Stimulated activated CD4-positive, alpha-beta T cell treated with anti-CD3 and anti-CD28 coated beads, Interleukin-15, amount 100 ng/mL, for 48 hours (primary cell): ENCODE measurements at places on chromosomes 7 and 10.

- no peak for DNase-seq
These were observed 16.9 kb upstream of the GGCT start for GRCh38 chr7:30521532-30521931.

DNA sequence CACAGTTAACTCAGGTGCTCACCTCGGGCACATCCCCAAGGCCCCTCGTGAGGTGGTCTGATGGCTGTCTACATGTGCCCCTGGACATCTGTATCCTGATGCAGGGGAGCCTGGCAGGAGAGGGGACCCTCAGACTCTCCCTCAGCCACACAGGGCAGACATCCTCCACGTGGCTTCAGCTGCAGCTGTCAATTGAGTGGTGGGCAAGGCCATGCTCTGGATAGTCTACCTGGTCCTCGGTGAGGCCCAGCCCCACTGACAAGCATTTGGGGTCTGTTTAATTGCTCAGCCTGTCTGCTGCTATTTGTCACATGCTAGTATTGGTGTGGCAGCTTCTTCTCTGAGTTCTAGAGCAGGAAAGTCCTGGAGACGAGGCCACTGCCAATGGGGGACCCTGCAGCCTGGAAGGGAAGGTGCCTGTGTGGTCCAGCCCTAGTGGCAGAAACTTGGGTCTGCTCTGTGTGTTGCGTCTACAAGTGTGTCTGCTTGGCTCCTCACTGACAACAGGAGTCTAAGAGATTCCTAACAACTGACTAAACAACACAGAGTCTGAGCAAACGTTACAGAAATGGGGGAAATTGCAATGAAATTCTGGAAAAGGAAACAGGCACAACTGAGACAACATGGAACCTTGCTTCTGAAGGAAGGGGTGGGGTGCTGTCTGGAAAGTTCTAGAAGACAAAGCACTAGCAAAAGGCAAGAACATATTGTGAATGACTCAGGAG is 59.3 kb upstream of the IGFBP3 start:
- no peak for DNase-seq

GRCh38 chr7:154928136-154929005 is 74.6 kb downstream of the PAXIP1 start:
- no peak for DNase-seq

GRCh38 chr7:32253299-32253698 is 183.1 kb upstream of the PDE1C start:
- no peak for DNase-seq

DNA sequence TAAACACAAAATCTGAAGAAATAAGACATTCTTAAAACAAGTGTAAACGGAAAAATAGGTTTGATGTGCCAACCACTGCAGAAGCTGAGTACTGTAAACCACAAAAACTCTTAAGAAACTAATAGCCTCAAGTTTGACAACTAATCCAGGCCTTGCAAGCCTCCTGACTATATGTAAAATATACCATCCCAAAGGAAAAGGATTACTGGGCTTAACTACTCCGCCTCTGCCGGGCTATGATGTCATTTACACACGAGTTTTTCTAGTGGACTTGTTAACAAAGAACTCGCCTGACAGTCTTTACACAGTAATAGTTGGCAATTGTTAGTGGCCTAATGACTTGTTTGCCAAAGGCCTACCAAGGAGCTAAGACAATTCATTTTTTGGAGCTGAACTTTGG is 2.1 kb downstream of the KIF5B start:
- no peak for DNase-seq

DNA sequence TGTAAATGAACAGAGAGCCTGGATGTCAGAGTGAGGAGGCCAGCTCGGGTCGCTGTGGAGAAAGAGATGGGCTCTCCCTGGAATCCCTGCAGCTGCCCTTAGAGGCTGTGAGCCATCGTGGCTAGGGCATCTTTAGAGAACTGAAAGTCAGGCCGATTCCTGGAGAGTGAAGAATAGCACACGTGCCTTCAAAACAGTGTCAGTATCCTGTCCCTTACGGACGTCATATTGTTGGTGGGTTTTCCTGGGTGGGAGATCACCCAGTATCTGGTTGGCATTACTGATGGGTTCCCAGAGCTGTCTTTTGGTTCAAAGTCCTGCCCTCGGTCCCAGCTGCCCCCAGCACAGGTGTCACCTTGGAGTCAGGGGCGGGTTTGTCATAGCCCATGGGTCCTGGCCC is 25.3 kb downstream of the IKZF1 start:
- no peak for DNase-seq

- no peak for DNase-seq
These were observed 41.5 kb upstream of the EPC1 start for GRCh38 chr10:32388258-32389027.

- DNase-seq: no peak
These were observed at the start of gene SLC26A5 for GRCh38 chr7:103446049-103446520. Gene SLC26A5, minus strand, starts transcription at chr7:103446207. Its CDS starts 24,693 bp downstream, at chr7:103421514.

DNA sequence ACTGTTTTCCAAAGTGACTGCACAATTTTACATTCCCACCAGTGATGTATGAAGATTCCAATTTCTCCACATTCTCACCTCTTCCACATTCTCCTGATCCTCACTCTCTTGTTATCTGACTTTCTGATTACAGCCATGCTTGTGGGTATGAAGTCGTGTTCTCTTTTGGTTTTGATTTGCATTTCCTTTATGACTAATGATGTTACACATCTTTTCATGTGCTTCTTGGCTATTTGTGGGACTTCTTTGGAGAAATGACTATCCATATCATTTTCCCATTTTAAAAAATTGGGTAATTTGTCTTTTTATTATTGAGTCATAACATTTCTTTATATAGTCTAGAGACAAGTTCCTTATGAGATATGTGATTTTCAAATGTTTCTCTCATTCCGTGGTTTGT is 10.5 kb upstream of the GIMAP8 start:
- DNase-seq: no peak

- DNase-seq: no peak
These were observed 724.5 kb downstream of the GRID1 start for GRCh38 chr10:85642082-85642420.

DNA sequence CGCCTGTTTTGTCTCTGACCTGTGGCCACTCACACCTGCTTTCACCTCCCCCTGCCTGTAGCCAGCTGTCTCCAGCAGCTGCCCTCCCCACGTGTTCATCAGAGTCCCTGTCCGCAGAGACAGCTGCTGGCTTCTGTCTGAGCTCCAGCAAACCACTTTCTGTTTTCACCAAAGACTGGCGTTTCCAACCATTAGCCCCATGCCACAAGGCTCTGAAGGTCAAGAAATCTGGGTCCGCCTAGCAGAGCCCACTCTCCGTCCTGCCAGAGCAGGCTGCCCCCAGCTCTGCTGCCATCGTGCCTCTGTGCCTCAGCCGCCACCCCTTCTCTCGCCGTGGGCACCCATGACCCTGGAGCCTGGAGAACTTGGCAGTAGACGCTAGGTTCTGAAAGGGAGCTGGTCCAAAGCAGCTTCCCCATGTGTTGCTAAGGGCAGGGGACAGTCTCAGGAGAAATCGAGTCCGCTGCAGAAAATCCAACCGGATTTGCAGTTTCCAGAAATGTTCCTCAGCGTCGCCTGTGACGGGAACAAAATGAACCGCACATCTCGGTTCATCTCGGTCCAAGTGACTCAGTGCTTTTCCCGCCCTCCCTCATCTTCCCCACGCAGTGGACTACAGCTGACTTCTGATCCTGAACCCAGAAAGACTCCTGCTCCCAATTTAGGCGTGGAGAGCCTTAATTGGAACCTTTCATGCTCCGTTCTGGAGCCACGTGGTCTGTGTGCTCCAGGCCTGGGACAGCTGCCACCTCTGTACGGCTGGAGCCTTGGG is 28.0 kb downstream of the TMEM120A start:
- no peak for DNase-seq

GRCh38 chr10:86305521-86305920 is 61.1 kb downstream of the GRID1 start:
- no peak for DNase-seq

- no peak for DNase-seq
These were observed 21.7 kb downstream of the AQP1 start for GRCh38 chr7:30933124-30933974.

DNA sequence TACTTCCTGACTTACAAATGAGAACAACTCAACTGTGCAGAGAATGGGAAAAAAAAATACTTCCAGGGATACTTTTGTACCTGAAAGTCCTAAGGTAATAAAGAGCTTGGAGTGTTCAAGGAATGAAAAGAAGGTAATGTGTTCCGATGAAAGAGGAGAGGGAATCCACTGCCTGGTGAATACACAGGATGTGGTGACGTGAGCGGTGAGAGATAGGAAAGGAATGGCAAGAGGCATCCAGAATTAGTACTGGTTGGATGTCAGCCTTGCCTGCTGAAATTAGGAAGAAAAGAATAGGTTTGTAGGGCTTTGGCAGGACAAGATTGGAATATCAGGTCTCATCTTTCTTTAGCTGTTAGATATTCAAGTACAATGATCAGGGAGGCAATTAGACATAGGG is 347.7 kb downstream of the POM121L12 start:
- DNase-seq: no peak

- DNase-seq: no peak
These were observed 217.3 kb upstream of the HABP2 start for GRCh38 chr10:113335592-113335991.

DNA sequence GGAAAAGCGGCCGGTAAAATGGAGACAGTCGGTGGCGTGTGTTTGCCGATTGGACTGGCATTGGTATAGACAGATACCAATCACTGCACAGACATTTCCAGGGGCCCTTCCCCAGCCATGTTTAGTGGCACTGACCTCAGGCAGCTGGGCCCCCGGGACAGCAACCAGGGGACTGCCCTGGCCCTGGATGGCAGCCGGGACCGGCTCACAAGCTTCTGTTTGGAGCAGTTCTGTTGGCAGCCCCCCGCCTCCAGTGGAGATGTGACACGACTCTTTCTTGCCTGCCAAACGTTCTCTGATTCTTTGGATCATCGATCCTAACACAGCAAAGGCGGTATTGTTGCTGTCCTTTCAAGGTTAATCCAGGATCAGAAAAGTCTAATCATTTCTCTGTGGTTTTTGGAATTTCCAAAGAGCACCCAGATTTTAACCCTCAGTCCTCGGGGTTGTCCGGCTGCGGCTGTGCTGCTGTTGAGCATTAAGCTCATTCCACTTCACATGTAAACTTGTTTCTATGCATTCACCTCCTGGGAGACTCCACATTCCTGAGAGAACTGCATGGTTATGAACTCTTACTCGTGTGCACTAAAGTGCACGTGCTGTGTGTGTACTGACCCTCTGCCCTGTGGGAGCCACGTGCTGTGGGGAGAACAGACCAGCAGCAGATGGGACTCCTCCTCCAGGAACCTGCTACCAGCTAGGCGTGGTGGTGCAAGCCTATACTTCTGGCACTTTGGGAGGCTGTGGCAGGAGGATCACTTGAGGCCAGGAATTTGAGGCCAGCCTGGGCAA is 46.0 kb downstream of the FOXK1 start:
- DNase-seq: no peak

GRCh38 chr10:123149568-123150270 is 1.8 kb downstream of the HMX2 start:
- DNase-seq: no peak

DNA sequence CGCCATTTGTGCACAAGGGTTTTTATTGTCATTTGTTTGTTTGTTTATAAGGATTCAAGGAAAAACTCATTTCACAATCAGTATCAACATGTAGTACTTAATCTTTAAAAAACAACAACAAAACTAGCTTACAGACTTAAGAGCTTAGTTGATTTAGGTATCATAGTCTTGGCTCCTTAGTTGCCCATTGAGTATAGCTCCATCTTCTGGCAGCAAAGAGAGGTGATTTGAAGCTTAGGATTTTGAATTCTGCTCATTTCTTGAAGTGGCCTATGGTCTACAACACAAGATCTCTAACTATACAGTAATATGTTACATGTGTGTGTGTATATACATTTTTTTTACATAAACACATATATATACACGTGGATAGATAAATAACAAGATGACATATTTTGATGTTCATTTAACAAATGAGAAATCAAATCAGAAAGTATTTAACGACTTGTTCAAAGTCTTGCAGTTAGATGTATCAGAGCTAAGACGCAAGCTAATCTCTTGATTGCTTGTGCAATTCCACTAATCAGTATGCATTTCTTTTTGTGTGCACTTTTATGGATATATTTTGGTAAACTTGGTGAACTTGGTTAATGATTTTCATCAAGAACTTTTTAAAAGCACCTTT is 307.3 kb downstream of the CAMK1D start:
- DNase-seq: no peak

GRCh38 chr10:116417821-116418220 is 9.8 kb upstream of the PNLIPRP3 start:
- DNase-seq: no peak

DNA sequence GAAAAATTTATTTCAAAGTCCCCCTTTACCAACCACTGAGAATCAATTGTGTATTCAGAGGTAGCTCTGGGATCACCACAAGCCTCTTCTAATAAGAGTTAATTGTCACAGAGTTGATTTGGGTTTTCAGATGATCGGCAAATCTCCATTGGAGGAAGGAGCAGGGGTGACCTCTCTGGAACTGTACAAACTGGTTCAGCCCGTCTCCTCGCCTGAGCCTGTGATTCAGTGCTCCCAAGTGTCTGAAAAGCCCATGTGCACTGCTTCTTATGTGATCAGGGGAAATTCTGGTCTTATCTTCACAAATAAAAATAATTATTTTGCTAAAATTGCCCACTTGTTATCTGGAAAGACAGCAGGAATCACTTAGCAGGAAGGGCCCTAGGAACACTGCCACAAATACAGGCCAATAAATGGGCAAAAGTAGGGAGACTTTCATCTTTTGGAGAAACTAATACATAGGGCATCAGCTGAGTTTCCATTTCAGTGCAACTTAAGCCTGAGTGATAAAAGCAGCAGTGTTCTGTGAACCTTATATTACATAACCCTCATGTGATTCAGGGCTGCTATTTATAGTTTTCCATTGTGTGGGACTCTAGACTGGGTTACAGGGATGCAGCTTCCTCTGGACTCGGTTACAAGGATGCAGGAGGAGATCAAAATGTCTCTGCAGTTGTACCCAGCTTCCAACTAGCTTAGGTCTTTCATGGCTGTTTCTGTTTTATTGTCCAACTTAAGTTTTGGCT is 32.3 kb downstream of the CDK1 start:
- DNase-seq: no peak

DNA sequence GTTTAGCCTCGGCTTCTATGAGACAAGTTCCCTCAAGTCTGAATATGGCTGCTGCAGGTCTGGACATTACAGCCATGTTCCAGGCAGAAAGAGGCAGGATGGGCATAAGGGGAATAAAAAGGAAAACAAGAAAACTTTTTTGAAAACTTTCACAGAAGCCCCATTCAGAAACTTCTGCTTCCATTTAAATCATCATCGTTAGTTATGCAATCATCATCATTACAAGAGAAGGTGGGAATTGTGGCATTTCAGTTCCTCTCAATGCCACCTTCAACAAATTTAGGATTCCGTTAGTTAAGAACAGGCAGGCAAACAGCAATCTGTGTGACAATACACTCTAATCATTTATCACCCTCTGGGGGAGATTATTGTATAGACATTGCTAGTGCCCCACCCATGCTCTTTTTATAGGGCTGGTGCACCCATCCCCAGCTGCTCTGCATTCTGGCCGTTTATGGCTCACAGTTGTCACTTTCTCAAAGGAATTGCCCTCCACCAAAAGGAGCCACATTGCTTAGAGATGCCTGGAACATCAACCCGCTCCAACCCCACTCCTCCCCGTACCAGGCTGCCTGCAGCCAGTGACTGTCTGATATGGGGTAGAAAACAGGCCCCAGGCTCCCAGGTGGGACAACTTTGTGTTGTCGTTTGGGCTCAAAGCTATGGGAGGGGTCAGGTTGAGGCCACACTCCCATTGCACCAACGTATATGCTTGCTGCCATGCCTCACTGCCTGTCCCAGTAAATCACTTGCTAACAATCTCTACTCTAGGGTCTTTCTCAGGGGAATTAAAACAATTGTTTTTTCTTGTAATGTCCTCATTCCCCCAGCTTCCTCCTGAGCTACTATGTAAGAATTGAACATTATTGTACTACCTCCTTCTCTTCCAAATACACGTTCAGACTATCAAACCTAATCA is 24.2 kb downstream of the ITGB8 start:
- DNase-seq: no peak
